T-cell (primary cell): ENCODE measurements at places on chromosomes 1 and 21.

- no peak for DNase-seq
Observed at GRCh38 chr1:228177721-228178710, 12.4 kb downstream of the IBA57 start.

- DNase-seq = no peak
Observed at GRCh38 chr21:36914244-36915013, 52.0 kb downstream of the HLCS start.

DNA sequence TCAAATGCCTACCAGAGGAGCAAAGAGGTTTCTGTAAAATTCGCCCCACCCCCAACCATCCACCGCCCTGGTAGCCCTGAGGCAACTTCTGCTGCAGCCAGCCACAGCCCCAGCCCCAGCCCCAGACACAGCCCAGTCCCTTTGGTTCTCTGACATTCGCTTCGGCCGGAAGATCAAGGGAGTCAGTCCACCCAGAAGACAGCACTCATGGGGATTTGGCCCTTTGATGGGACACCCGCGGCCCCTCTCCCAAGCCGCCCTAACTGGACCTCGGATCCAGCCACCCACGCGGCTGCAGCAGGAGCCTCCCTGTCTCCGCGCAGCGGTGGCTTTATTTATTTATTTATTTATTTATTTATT is 3881.0 kb downstream of the SRGAP2C start:
- no peak for DNase-seq

- DNase-seq = no peak
Observed at GRCh38 chr21:15365751-15366392, 301.1 kb upstream of the NRIP1 start.

DNA sequence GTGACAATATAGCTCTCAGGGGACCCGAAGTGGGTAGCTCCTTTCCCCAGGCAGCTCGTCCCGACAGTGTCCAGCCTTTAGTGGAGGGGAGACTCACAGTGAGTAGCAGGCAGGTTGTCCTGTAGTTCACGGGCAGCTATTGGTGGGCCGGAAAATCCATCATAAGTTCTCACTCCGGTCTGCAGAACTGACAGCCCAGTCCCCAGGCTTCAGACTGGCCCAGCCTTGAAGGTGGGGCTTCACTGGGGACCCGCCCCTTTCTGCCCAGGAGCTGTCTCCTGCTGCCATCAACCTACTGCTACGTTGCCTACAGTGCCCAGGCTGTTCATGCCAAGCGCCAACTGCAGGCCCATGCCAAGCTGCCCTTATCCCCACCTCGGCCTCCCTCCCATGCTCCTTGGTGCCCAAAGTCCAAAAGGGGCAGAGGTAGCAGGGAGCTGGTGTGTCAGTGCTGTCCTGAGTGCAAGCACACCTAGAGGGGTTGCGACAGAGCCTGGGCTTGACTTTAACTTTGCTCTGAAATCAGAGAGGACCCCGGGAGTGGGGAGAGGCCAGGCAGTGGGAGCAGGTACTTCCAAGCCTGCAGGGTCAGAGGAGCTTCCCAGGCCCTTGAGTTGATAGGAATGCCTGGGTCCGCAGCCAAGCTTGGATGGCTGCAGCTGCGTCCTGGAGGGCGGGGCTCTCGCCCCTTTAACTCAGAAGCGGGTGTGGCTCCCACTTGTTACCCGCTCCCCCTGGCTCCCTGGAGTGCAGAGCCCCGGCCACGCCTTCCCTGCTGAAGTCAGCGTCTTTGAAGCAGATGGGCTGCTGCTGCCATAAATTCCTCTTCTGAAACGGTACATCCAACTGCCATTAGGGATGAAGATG is 1144.3 kb upstream of the NCAM2 start:
- DNase-seq = no peak

- no peak for DNase-seq
Observed at GRCh38 chr1:9340864-9341263, 48.2 kb downstream of the SPSB1 start.

- no peak for DNase-seq
Observed at GRCh38 chr1:8318436-8318835, 522 bp downstream of the SLC45A1 start.

DNA sequence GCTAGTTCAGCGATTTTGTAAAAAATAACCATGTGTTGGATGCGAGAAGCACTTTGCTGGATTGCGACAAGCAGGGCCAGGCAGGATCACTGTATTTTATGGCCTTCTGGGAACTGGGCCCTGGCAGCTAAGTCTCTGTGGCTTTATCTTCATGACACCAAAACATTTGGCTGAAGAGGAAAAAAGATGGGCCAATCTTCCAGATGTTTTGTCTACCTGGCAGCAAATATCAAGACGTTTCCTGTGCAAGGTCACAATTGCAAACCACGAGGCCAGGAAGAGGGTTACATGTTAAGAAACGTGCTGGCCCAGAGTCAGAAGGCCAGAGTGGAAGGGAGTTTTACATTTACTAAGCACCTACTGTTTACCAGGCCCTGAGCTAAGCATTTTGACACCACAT is 22.1 kb downstream of the GRIK3 start:
- DNase-seq = no peak

GRCh38 chr21:43194303-43195120 is 25.7 kb downstream of the CRYAA start:
- DNase-seq = no peak

DNA sequence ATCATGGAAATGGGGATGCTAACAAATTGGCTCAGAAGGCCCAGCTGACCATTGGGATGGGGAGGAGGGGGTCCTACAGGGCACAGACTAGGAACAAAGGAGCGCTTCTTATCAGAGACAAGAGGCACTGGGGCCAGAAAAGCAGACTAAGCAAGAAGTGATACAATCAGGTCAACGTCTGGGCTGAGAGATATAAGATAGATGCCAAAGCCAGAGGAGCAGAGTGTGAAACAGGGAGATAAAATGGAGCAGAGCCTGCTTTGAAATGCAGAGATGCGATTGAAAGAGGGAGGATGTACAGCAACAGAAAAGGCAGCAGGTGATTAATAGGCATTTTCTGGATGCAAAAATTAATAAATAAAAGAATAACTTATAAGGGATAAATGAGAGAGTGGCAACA is 127.5 kb upstream of the SAMSN1 start:
- no peak for DNase-seq

- no peak for DNase-seq
Observed at GRCh38 chr1:60234776-60235175, 161.2 kb upstream of the C1orf87 start.

- DNase-seq = no peak
Observed at GRCh38 chr1:55339681-55340080, 124.5 kb upstream of the USP24 start.

DNA sequence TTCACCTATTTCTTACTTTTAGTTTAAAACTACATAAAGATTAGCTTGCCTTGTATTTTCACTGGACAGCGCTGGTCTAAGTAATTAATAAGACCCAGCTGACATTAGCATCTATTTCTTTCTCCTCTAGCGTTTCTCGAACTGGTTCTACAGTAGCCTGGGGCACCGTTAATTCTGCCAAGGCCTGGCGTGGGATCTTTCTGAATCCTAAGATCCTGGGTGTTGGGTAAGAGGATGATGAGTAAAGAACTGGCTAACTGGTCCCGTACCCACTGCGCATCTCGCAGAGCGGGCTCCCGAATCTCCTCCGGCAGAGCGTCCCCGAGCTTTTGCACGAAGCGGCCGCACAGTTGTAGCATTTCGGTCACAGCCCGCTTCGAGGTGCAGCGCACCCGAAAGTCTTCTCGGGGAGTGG is 309 bp downstream of the NSL1 start:
- DNase-seq = no peak

- DNase-seq = no peak
Observed at GRCh38 chr1:78765489-78765888, 115.9 kb downstream of the IFI44 start.

DNA sequence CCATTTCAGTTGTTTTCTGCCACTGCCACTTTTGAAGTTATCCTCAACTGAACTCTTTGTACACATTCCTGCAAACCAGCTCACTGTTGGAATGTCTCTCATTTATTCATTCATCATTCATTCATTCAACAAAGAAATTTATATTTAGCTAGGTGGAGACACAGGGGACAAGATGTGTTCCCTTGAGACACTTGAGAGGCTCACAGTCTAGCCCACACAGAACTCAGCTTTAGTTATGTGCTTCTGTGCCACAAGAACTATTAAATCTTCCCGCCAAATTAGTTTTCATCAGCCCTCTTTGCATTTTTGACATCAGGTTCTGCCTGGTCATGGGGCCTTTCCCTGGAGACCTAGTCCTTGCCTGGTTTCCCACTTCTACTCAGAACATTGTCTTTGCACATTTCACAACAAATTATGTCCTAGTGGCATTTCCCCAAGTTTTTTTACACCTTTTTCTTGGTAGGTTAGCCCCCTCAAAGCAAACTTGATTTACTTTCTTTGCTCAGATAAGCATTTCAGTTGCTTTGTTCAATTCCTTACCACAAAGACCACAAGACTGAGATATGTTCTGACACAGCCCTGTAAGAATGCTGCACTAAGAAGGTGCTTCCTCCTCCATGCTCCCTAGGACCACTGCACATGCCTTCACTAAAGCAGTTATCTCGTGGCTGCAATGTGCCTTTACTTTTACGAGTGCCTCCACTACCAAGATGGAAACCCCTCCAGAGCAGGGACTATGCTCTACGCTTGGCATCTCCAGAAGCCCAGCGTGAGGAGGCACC is 31.0 kb downstream of the ILDR2 start:
- no peak for DNase-seq

GRCh38 chr1:203127666-203128430 is at the start of gene ADORA1:
Gene ADORA1 (plus strand): TSS chr1:203127726. CDS start chr1:203128842, 1,116 bp downstream.
- no peak for DNase-seq

DNA sequence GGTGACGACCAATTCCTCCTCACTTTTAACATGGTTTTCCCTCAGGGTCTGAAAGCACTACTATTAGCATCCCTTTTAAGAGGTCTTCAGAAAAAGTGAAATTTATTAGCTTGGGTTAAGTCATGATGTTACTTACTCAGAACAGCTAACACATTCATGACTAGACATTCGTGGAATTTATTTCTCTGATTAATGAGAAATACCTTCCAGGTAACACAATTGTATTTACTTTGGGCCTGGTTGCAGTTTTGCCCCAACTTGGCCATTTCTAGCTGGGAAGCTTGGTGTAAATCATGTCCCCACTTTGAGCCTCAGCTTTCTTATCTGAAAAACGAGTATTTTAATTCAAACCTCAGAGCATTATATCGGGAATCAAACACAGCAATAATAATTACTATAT is 119.2 kb upstream of the SPATA6 start:
- DNase-seq = no peak

DNA sequence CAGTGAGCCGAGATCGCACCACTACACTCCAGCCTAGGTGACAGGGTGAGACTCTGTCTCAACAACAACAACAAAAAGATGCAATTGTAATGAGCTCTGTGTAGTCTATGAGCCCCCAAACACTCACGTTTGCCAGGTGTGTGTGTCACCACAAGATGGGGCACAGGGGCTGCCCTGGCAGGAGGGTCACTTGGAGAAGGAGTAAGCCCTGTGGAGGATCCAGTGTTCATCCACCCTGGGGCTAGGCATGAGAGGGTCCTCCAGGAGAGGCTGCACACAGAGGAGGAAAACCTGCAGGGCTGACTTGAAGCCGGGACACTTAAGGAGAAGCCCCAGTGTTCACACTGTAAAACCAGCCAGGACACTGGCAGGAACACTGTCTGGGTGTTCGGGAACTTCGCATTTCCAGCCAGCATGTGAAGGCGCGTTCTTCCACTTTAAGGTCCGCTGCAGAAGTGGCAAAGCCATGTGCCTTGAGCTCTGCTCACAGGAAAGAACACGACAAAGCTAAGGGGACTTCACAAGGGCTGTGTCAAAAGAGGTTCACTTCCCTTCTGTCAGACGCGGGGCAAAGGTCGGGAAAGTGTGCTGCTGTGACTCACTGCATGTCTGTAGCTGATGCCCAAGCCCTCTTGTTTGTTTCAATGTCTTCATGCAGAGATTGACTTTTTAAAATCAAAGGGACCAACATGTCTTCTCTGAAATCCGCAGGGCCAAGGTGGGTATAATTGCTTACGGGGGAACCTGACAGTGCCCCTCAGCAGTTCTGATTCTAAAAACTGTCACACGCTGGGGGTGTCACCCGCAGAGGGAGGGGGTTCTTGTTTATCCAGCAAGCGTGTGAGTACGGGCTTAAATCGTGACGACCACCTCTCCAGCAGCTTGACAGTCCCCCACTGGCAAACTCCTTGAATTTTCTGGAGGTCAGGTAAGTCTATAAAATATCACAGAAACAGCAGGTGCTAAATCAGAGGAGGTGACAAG is 102.8 kb downstream of the RIPK4 start:
- DNase-seq = no peak

- DNase-seq = no peak
Observed at GRCh38 chr1:183278739-183279591, 92.9 kb downstream of the LAMC2 start.

DNA sequence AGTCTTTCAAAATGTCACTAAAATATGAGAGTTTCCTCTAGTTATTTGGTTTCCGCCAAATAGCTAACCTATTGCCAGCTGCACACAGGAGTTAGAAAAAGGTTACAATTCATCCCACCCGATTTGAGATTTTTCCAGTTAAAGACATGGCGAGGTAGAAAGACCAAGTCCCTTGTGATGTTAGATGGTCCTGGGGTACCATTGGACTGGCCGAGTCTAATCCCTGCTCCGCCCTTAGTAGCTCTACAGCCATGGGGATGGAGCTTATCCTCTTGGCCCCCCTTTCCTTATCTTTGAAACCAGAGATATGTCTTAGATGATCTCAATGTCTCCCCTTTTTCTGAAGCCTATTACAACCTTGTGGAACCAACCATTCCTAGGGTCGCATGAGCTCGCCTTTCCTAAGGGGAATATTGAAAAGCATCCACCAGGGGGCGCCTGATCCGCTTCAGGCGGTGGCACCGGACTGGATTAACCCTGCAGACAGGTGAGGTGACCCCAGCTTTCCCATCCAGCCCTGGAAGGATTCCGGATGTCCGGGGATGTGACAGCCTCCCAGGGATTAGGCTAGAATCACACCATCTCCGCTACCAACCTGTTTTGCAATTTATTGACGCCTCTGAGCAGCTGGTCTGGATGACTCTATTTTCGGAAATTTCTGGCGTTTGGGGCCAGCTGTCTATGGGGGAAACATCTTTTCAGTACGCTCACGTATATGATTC is 68.3 kb upstream of the SIM2 start:
- no peak for DNase-seq
